K562 (cell line): ENCODE measurements at places on chromosomes 6 and 20.

DNA sequence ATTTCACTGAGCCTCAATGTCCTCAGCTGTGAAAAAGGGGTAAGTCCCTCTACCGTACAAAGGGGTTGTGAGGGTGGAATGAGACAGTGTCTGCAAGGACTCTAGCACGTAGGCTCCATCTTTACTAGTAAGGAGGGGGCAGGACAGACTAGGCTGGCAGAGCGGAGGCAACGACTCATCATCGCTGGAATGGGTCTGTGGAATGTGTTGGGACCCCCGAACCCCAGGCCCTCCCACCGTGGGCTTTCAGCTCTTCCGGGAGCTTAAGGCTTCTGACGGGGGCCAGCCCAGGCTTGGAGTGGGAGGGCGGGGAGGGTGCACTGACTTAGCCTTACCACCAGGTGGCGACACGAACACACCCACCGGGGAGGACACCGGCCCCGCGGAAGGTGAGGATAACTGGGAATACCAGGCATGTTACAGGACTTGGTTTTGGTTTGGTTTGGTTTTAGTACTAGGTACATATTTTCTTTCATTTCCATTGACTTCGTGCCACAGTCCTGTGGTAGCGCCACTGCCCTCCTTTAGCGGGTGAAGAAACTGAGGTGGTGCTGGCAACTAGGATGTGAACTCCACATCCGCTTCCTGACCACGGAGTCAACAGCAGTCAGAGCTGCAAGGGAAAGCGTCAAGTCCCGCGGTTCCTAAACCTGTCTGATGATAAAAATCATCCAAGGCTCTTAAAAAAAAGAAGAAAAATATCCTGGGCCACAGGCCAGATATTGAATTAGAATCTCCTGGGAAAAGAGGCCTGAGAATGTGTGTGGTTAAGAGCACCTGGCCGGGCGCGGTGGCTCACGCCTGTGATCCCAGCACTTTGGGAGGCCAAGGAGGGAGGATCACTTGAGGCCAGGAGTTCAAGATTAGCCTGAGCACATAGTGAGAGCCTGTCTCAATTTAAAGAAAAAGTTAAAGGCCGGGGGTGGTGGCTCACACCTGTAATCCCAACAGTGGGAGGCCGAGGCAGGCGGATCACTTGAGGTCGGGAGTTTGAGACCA is 10.3 kb upstream of the TULP1 start:
- peak; percentile 88 for DNase-seq

- no peak for DNase-seq
Measured at GRCh38 chr6:106360989-106361430, 493 bp downstream of the CRYBG1 start.

DNA sequence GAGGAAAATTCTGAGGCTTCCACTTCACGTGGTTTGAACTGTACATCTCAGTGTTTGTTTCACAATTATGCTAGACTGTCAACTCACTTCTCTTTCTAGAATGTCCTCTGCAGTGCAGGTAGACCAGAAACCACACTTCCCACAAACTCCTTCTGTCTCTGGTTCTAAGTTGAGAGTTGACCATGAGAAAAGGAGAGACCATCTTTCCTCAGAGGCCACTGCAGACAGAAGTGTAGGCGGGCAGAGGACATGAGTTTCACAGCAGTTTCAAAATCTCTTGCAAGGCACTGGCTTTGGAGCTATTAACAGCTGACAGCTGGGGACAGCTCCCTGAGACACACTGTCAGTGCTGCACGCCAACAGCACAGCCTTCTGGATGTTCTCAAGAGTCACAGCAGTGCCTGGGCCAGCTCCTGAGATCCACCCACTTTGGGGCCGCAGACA is 55.4 kb upstream of the MOXD1 start:
- no peak for DNase-seq

GRCh38 chr20:15297059-15297875 is 959.9 kb upstream of the FLRT3 start:
- DNase-seq = no peak

- DNase-seq = no peak
Measured at GRCh38 chr20:52305858-52306257, 114.3 kb upstream of the ZFP64 start.
